HFFc6 (cell line): ENCODE measurements at places on chromosomes 1 and 21. TPM values are rescaled to one million over a fixed set of nuclear protein-coding genes. Genes with fewer than 3 reads are reported as not detected.

- no peak for DNase-seq
- H3K27me3 ChIP-seq, result no peaks in the 10 kb centered on the region; the same call in 1 of the 2 replicates
- H3K36me3 ChIP-seq, result peaks cover 8% of the 10 kb centered on the region
- peak overlapping the region; percentile 33 for H3K27ac ChIP-seq
These were observed 59.3 kb upstream of the GNG12 start for GRCh38 chr1:67892476-67893125.

- no peak overlapping the region for H3K27ac ChIP-seq
- no peak overlapping the region for H3K4me3 ChIP-seq
- H3K27me3 ChIP-seq, result peaks cover 2% of the 10 kb centered on the region; the same call in 1 of the 2 replicates
- H3K36me3 ChIP-seq, result no peaks in the 10 kb centered on the region
These were observed 18.6 kb upstream of the ST6GALNAC3 start for GRCh38 chr1:76055987-76056386.

DNA sequence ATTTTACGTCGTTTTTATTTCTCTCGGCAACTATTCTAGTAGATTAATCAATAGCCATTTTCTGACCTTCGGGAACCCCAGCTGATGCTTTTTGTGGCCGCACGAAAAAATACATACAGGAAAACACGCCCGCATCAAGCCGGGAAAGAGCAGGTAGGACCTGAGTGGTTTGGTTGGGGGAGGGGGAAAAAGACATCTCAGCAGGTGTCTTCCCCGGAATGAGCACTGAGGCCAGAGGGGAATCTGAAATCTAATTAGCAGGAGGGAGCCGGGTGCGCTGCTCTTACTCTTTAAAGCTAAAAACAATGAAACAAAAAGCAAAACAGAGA lies 618 bp upstream of the FOXD3 start:
- H3K27me3 ChIP-seq, result peaks cover 62% of the 10 kb centered on the region
- DNase-seq, result no peak
- H3K4me3 ChIP-seq, result peak overlapping the region; percentile 72

The CD58 gene
- 8.1 and 8.8 TPM in 2 replicates for total RNA-seq

The SGIP1 gene
- 57.0 to 75.8 TPM (median 70.3 TPM) in 3 replicates for total RNA-seq

The PEX19 gene
- 62.3 to 74.3 TPM (median 63.6 TPM) in 3 replicates for total RNA-seq

The RAB25 gene
- total RNA-seq, result not detected in 3 replicates

GRCh38 chr1:43444836-43445235 lies 8.9 kb downstream of the HYI start:
- H3K4me1 ChIP-seq, result peaks cover 30% of the 10 kb centered on the region
- no peak overlapping the region for H3K4me3 ChIP-seq
- H3K36me3 ChIP-seq, result peaks cover 50% of the 10 kb centered on the region
- H3K27me3 ChIP-seq, result peaks cover 9% of the 10 kb centered on the region
- no peak for DNase-seq
- peak overlapping the region; percentile 54 for H3K27ac ChIP-seq

GRCh38 chr1:147266381-147266780 lies 23.9 kb downstream of the CHD1L start:
- peaks cover 27% of the 10 kb centered on the region for H3K4me1 ChIP-seq
- H3K27ac ChIP-seq, result peak overlapping the region; percentile 29; the same call in 1 of the 2 replicates
- H3K4me3 ChIP-seq, result no peak overlapping the region
- DNase-seq, result no peak
- no peaks in the 10 kb centered on the region for H3K27me3 ChIP-seq

GRCh38 chr21:46081022-46081861 lies 16.7 kb upstream of the COL6A2 start:
- no peak for DNase-seq
- peaks cover 36% of the 10 kb centered on the region for H3K4me1 ChIP-seq
- H3K27me3 ChIP-seq, result 0 out of 2 replicates have a peak, but pooled peaks cover 1% of the 10 kb centered on the region
- H3K27ac ChIP-seq, result peak overlapping the region; percentile 100
- no peak overlapping the region for H3K4me3 ChIP-seq

- no peaks in the 10 kb centered on the region for H3K36me3 ChIP-seq
- H3K4me3 ChIP-seq, result no peak overlapping the region
- DNase-seq, result no peak
- peaks cover 6% of the 10 kb centered on the region for H3K27me3 ChIP-seq
These were observed 3.3 kb upstream of the FMO4 start for GRCh38 chr1:171310661-171311087.

- peak overlapping the region; percentile 92 for H3K27ac ChIP-seq
- H3K4me1 ChIP-seq, result peaks cover 52% of the 10 kb centered on the region
- no peaks in the 10 kb centered on the region for H3K36me3 ChIP-seq
- no peaks in the 10 kb centered on the region; the same call in none of the 2 replicates for H3K27me3 ChIP-seq
- no peak for DNase-seq
These were observed 1.4 kb downstream of the PTPRF start for GRCh38 chr1:43531906-43532584.

- peak; percentile 69 for DNase-seq
- no peak overlapping the region for H3K4me3 ChIP-seq
- H3K36me3 ChIP-seq, result no peaks in the 10 kb centered on the region
- H3K27me3 ChIP-seq, result no peaks in the 10 kb centered on the region; the same call in 1 of the 2 replicates
- peaks cover 22% of the 10 kb centered on the region for H3K4me1 ChIP-seq
- H3K27ac ChIP-seq, result peak overlapping the region; percentile 42; the same call in 1 of the 2 replicates
These were observed 24.1 kb downstream of the MROH9 start for GRCh38 chr1:170959385-170959784.

DNA sequence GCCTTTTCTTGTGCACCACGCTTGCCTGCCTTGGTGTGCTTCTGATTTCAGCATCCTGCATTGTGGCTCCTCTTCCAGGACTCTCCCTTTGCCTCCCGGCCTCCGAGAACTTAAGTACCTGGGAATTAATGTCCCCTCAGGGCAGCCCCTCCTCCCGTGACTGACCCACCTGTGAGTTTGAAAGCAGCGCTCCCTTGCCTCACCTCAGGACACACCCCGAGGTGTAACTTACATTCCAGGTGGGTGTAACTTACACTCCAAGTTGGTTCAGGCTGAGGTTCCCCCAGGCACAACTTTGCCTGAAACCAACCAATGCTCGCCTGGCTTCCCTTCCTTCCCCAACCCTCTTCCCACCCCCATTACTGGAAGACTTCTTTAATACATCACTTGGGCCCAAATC lies 161.4 kb downstream of the KAZN start:
- no peaks in the 10 kb centered on the region for H3K36me3 ChIP-seq
- peaks cover 4% of the 10 kb centered on the region; the same call in 1 of the 2 replicates for H3K27me3 ChIP-seq
- no peaks in the 10 kb centered on the region for H3K4me1 ChIP-seq
- H3K27ac ChIP-seq, result no peak overlapping the region

DNA sequence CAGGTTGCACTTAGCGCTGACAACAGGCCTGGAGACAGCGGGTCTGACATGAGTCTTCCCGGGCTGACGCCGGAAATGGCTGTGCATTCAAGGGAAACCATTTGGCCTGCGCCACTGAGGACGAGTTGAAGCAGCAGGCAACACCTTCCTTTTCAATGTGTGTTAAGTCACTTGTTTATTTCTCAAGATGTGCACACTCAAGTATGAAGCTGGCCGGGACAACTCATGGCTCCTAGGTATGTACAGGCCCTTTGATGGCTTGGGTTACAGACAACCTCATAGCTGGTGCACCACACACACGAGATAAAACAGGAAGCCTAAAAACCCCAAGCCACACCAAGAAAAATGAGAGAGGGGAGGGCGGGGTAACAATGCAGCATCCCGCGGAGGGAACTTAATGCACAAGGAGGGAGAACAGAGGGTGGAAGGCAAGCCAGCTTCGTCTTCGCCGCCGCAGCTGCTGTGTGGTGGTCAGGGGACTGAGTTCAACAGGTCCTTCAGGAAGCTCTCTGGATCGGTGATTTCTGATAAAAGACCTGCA lies 118.0 kb upstream of the IFFO2 start:
- H3K4me1 ChIP-seq, result no peaks in the 10 kb centered on the region
- no peak overlapping the region; the same call in 1 of the 2 replicates for H3K27ac ChIP-seq
- peaks cover 44% of the 10 kb centered on the region for H3K36me3 ChIP-seq
- H3K4me3 ChIP-seq, result no peak overlapping the region

DNA sequence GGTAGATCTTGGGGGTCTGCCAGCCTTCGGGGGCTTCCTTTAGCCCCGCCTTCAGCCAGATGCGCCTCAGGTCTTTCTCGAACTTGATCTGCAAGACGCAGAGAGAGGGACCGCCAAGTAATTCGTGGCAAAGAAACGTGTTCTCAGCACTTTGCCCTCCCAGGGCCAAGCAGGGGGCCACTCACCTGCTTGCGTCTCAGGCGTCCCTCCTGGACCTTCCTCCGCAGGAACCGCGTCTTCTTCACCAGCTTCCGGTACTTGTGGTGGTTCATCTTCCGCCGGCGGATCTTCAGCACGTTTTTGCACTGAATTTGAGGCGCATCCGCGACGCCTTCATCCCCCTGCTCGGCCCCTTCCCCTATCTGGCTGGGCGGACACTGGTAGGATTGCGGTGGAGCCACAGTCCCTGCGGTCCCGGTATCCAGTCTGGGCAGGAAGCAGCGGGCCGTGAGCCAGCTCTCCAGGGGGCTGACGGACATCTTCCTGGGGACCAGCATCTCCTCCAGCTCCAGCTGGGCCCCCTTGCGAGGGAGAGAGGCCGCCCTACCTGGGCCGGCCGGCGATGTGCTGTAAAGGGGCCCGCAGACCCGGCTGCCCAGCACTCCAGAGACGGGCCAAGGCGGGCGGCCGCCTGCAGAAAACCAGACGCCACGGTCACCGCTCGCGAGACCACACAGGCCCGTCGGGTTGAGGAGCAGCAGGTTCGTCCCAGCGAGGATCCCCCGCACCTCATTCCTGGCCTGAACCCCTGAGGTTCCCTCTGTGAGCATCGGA lies 1.0 kb downstream of the AURKAIP1 start:
- H3K4me1 ChIP-seq, result peaks cover 11% of the 10 kb centered on the region; the same call in 1 of the 2 replicates
- H3K36me3 ChIP-seq, result no peaks in the 10 kb centered on the region
- DNase-seq, result no peak
- peak overlapping the region; percentile 91 for H3K4me3 ChIP-seq

- H3K27me3 ChIP-seq, result peaks cover 4% of the 10 kb centered on the region
- peak overlapping the region; percentile 98 for H3K4me3 ChIP-seq
- peak; percentile 76 for DNase-seq
- H3K27ac ChIP-seq, result peak overlapping the region; percentile 95
- peaks cover 30% of the 10 kb centered on the region for H3K36me3 ChIP-seq
- peaks cover 58% of the 10 kb centered on the region for H3K4me1 ChIP-seq
These were observed 3.6 kb downstream of the SKI start for GRCh38 chr1:2231532-2232254.

- H3K27me3 ChIP-seq, result peaks cover 4% of the 10 kb centered on the region; the same call in 1 of the 2 replicates
- H3K4me1 ChIP-seq, result peaks cover 42% of the 10 kb centered on the region
- H3K4me3 ChIP-seq, result no peak overlapping the region
- H3K27ac ChIP-seq, result no peak overlapping the region
- no peak for DNase-seq
These were observed 15.1 kb downstream of the PTPN22 start for GRCh38 chr1:113856401-113856790.

GRCh38 chr1:111988743-111989453 lies 570 bp downstream of the KCND3 start:
- no peak for DNase-seq
- no peaks in the 10 kb centered on the region for H3K36me3 ChIP-seq
- H3K27me3 ChIP-seq, result peaks cover 47% of the 10 kb centered on the region

GRCh38 chr1:190478149-190479049 lies 735 bp upstream of the BRINP3 start:
- H3K36me3 ChIP-seq, result no peaks in the 10 kb centered on the region
- peak overlapping the region; percentile 82 for H3K4me3 ChIP-seq
- H3K4me1 ChIP-seq, result no peaks in the 10 kb centered on the region; the same call in 1 of the 2 replicates
- peaks cover 8% of the 10 kb centered on the region for H3K27me3 ChIP-seq
- DNase-seq, result no peak
- no peak overlapping the region for H3K27ac ChIP-seq

DNA sequence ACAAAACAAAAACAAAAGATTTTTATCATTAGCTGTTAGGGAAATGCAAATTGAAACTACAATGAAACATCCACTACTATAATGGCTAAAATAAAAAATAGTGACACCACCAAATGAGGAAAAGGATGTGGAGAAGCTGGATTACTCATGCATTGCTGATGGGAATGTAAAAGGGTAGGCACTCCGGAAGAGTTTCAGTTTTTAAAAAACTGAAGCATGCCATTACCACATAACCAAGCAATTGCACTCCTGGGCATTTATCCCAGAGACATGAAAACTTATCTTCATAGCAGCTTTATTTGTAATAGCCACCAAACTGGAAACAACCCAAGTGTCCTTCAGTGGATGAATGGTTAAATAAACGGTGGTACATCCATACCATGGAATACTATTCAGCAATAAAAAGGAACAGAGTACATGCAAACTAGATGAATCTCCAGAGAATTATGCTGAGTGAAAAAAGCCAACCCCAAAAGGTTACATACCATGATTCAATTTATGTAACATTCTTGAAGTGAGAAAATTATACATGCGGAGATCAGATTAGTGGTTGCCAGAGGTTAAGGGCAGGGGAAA lies 14.5 kb upstream of the CFAP298 start:
- H3K27me3 ChIP-seq, result 0 out of 2 replicates have a peak, but pooled peaks cover 3% of the 10 kb centered on the region
- peak overlapping the region; percentile 53 for H3K4me3 ChIP-seq
- H3K27ac ChIP-seq, result peak overlapping the region; percentile 64
- peak; percentile 85 for DNase-seq
- peaks cover 34% of the 10 kb centered on the region for H3K4me1 ChIP-seq

The UTP25 gene
- total RNA-seq, result 8.5 and 15.2 TPM in 2 replicates

The GPR25 gene
- total RNA-seq, result not detected in 2 replicates

The CRNN gene
- total RNA-seq, result not detected in 3 replicates

The OR10J1 gene
- total RNA-seq, result not detected in 3 replicates

- peaks cover 36% of the 10 kb centered on the region for H3K4me1 ChIP-seq
- H3K36me3 ChIP-seq, result peaks cover 5% of the 10 kb centered on the region; the same call in 1 of the 2 replicates
- peaks cover 10% of the 10 kb centered on the region for H3K27me3 ChIP-seq
- peak overlapping the region; percentile 84 for H3K4me3 ChIP-seq
These were observed 163.2 kb downstream of the ZBTB18 start for GRCh38 chr1:244214009-244214967.

GRCh38 chr1:2534687-2535441 lies 4.8 kb upstream of the HES5 start:
- peak overlapping the region; percentile 90 for H3K27ac ChIP-seq
- H3K4me1 ChIP-seq, result peaks cover 43% of the 10 kb centered on the region
- peak; percentile 69 for DNase-seq
- peaks cover 6% of the 10 kb centered on the region for H3K27me3 ChIP-seq
- H3K4me3 ChIP-seq, result peak overlapping the region; percentile 73
- H3K36me3 ChIP-seq, result no peaks in the 10 kb centered on the region

- DNase-seq, result no peak
- H3K4me1 ChIP-seq, result peaks cover 33% of the 10 kb centered on the region
- H3K36me3 ChIP-seq, result peaks cover 10% of the 10 kb centered on the region
- H3K4me3 ChIP-seq, result no peak overlapping the region
- H3K27ac ChIP-seq, result no peak overlapping the region
These were observed 267.3 kb upstream of the DUSP10 start for GRCh38 chr1:222009105-222009730.

GRCh38 chr1:234168061-234168724 lies 205.1 kb upstream of the COA6 start:
- DNase-seq, result no peak
- H3K36me3 ChIP-seq, result no peaks in the 10 kb centered on the region
- no peaks in the 10 kb centered on the region; the same call in 1 of the 2 replicates for H3K27me3 ChIP-seq
- H3K4me1 ChIP-seq, result no peaks in the 10 kb centered on the region
- H3K4me3 ChIP-seq, result no peak overlapping the region
- H3K27ac ChIP-seq, result no peak overlapping the region
